ENCODE measurements at places on chromosomes 5 and 9.

DNA sequence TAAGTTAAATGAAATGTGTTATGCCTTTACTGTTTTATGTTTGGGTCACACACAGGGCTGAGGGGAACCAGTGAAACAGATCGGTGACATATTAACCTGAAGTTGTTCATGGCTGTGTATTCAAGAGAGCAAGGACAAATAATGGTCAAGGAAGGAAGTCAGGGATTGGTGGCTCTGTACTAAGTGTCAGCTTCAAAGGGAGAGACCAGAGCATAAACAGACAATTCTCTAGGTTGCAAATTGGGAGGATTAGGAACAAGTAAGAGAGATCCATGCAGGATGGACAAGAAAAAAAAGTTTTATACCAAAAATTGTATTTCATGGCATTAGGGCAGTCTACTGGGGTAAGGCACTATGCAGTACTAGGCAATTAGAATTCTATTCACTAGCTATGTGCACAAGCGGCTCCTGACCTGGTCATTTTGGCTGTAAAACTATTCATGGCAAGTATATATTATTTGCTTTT lies 156.3 kb downstream of the PLPPR1 start:
- H3K27ac ChIP-seq: no peak overlapping the region
- H3K36me3 ChIP-seq: no peaks in the 10 kb centered on the region
- peak; percentile 26 for DNase-seq
- H3K4me1 ChIP-seq: no peaks in the 10 kb centered on the region

DNA sequence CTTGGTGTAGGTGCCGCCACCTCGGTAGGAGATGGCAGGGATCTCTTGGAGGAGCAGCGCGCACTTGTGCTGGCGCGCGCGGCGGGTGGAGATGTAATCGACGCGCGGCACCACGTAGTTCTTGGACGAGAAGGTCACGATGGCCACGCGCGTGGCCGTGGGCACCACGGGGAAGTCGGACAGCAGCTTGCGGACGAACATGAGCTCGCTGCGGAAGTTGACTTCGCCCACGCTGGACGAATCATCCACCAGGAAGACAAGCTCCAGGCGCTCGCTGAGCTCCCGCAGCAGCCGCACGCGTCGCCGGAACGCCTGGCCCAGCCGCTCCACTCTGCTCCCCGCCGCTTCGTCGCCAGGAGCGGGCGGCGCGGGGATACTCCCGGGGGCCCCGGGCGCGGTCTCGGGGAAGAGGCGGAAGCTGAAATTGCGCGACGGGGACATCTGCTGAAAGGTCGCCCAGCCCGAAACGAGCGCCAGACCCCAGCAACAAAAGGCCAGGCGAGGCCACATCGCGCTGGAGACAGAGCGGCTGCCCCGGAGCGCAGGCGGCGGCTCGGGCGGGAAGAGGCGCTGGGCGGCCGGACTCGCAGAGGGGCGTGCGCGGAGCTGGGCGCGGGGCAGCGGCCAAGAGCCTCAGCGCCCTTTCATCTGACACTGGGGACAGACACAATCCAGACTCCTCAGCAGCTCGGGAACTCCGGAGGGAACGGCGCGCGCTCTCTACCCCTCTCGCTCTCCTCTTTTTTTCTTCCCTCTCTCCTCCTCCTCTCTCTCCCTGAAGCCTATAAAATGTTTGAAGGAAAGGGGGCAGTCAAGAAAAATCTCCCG lies at the start of gene SVEP1:
Gene SVEP1, minus strand, starts transcription at position 708 of the 828 bp plus-strand sequence. Its CDS starts 198 bp downstream, at position 510.
- no peaks in the 10 kb centered on the region for H3K36me3 ChIP-seq
- H3K27me3 ChIP-seq: peaks cover 62% of the 10 kb centered on the region
- H3K4me1 ChIP-seq: no peaks in the 10 kb centered on the region
- peak within 1 kb of the TSS; percentile 40 for H3K4me3 ChIP-seq

GRCh38 chr5:38029397-38030065 lies 189.7 kb upstream of the GDNF start:
- no peaks in the 10 kb centered on the region for H3K4me1 ChIP-seq
- H3K36me3 ChIP-seq: no peaks in the 10 kb centered on the region
- no peaks in the 10 kb centered on the region for H3K27me3 ChIP-seq
- no peak overlapping the region for H3K4me3 ChIP-seq
- no peak overlapping the region for H3K27ac ChIP-seq

DNA sequence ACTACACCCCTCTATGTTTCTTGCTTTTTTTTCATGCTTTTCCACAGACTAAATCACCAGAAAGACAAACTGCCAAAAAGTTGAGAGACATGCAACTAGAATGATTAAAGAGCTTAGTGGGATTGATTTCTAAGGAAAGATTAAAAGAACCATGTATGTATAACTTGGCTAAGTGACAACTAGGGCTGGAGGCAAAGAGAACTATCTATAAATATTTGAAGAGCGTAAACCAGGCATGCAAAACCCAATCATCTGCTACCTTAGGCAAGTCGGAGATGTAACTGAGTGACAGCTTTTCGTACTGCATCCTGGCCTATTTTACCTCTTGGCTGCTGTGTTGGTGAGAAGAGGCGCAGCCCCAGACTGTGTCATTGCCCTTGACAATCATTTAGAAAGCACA lies 121.0 kb upstream of the TLX3 start:
- no peaks in the 10 kb centered on the region for H3K4me1 ChIP-seq
- H3K27ac ChIP-seq: no peak overlapping the region
- no peaks in the 10 kb centered on the region for H3K27me3 ChIP-seq
- H3K4me3 ChIP-seq: no peak overlapping the region

- H3K27ac ChIP-seq: no peak overlapping the region
- DNase-seq: no peak
Observed at GRCh38 chr9:79551586-79551985, 20.2 kb upstream of the TLE4 start.

GRCh38 chr5:81425569-81425968 lies 31.6 kb upstream of the ACOT12 start:
- H3K4me1 ChIP-seq: no peaks in the 10 kb centered on the region
- peak overlapping the region; percentile 9 for H3K27ac ChIP-seq
- H3K36me3 ChIP-seq: no peaks in the 10 kb centered on the region
- no peak overlapping the region for H3K4me3 ChIP-seq
- no peaks in the 10 kb centered on the region for H3K27me3 ChIP-seq
- DNase-seq: peak; percentile 44

DNA sequence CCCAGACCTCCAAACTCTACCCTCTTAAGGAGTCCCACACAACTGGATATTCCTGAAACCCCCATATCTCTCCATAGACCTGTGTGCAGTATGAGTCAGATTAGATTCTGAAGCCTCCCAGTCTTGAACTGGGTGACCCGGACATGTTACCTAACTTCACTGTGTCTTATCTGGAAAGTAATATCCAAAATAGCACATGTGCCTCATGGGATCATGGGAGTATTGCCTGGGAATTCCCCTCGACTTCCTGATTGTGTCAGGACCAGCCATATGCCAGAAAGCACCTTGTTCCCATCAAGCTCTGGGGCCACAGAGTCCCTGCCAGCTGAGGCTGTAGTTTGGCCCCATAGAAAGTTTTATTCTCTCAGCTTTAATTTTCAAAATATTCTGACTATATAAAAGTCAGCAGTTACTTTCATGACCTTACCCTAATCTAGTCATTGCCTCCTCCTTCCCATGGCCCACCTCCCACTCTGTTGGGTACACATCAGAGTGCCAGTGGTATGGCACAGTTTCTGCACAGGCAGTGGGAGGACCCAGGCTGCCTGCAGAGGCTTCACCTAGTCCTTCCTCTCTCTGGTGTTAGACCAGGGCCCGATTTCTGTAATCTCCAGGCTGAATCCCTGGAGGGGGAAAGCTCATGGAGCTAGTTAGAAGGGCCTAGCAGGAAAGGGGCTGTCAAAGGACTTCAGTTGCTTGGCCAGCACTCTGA lies 19.5 kb upstream of the B4GALT1 start:
- no peak for DNase-seq
- H3K36me3 ChIP-seq: no peaks in the 10 kb centered on the region
- no peaks in the 10 kb centered on the region for H3K4me1 ChIP-seq
- no peak overlapping the region for H3K4me3 ChIP-seq

DNA sequence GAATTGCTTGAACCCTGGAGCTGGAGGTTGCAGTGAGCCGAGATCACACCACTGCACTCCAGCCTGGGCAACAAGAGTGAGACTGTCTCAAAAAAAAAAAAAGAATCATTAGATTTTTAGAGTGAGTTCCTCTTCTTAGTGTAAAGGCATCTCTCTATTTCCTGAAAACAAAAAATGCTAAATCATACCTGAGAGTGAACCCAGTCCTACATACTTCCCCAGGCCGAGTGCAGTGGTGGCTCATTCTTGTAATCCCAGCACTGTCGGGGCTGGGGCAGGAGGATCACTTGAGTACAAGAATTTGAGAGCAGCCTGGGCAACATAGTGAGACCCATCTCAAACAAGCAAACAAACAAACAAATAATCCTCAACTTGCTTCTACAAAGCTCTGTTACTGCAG lies 38.2 kb upstream of the LPAR1 start:
- H3K27me3 ChIP-seq: no peaks in the 10 kb centered on the region
- no peak overlapping the region for H3K27ac ChIP-seq
- H3K4me3 ChIP-seq: no peak overlapping the region
- no peaks in the 10 kb centered on the region for H3K36me3 ChIP-seq
- peaks cover 40% of the 10 kb centered on the region for H3K4me1 ChIP-seq

- no peak overlapping the region for H3K27ac ChIP-seq
- no peaks in the 10 kb centered on the region for H3K36me3 ChIP-seq
- no peaks in the 10 kb centered on the region for H3K4me1 ChIP-seq
- H3K4me3 ChIP-seq: no peak overlapping the region
- H3K27me3 ChIP-seq: peaks cover 19% of the 10 kb centered on the region
Observed at GRCh38 chr9:1916655-1917054, 98.5 kb upstream of the SMARCA2 start.

- no peak for DNase-seq
- no peaks in the 10 kb centered on the region for H3K27me3 ChIP-seq
- H3K4me3 ChIP-seq: no peak overlapping the region
- no peak overlapping the region for H3K27ac ChIP-seq
- no peaks in the 10 kb centered on the region for H3K4me1 ChIP-seq
Observed at GRCh38 chr9:84067821-84068220, 87.2 kb downstream of the RMI1 start.

DNA sequence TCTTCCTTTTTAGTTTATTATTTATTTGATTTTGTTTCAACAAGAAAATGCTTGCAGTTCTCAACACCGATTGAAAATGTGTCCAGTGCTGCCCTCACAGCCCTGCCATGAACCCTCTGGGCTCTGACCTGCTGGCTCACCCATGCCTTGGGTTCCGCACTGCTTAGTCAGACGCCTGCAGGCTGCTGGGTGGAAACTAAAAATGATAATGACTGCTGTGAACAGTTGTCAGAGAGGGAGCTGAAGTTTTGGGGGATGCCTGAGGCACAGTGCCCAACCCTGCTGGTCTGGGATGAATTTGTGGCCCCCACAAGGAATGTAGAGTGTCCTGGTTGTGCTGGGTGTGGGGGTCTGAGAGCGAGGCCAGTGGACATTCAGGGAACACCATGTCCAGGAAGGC lies 22.2 kb upstream of the CFAP157 start:
- H3K4me1 ChIP-seq: no peaks in the 10 kb centered on the region
- H3K36me3 ChIP-seq: peaks cover 78% of the 10 kb centered on the region

DNA sequence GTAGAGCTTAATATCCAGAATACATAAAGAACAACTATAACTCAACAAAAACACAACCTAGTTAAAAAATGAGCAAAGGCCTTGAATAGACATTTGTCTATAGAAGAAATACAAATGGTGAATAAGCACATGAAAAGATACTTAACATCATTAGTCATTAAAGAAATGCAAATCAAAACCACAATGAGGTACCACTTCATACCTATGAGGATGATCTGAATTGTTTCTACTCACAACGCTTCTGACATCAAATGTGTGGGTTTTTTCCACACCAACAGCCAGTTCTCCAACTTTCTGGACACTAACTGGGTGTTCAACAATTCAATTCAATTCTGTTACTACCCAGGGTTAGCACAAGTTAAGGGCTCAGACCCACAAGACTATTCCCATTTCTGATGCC lies 22.0 kb downstream of the SREK1IP1 start:
- peaks cover 4% of the 10 kb centered on the region for H3K36me3 ChIP-seq
- H3K4me3 ChIP-seq: no peak overlapping the region
- H3K27ac ChIP-seq: no peak overlapping the region
- no peak for DNase-seq
- no peaks in the 10 kb centered on the region for H3K27me3 ChIP-seq
- H3K4me1 ChIP-seq: no peaks in the 10 kb centered on the region

DNA sequence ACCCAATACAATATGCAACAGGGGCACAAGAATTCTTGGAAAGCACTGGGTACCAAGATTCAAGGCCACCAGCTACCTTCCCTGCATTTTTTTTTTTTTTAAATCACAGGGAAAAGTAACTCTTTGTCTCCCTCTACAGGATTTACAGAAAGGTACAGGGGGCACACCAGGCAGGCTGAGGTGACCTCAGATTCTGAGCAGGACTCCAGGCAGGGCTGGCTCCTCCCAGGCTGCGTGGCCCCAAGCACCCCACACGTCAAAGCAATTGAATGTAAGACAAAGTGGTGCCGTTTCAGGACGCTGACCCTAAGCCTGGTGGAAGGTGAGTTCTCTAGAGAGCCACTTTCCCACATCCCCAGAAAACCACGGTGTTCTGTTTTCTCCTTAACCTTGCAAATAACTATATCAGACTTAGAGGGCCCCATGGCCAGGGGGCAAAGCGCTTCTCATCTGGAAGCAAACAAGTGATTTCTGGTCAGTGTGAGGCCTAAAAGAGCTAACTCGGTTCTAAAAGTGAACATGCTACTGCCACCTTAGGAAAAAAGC lies 222.6 kb downstream of the ROR2 start:
- H3K4me1 ChIP-seq: no peaks in the 10 kb centered on the region
- no peak overlapping the region for H3K27ac ChIP-seq
- H3K36me3 ChIP-seq: no peaks in the 10 kb centered on the region
- no peak overlapping the region for H3K4me3 ChIP-seq
- DNase-seq: no peak

- no peaks in the 10 kb centered on the region for H3K36me3 ChIP-seq
- H3K4me1 ChIP-seq: peaks cover 16% of the 10 kb centered on the region
- H3K27me3 ChIP-seq: no peaks in the 10 kb centered on the region
Observed at GRCh38 chr9:110254500-110254899, 1.8 kb downstream of the TXN start.

DNA sequence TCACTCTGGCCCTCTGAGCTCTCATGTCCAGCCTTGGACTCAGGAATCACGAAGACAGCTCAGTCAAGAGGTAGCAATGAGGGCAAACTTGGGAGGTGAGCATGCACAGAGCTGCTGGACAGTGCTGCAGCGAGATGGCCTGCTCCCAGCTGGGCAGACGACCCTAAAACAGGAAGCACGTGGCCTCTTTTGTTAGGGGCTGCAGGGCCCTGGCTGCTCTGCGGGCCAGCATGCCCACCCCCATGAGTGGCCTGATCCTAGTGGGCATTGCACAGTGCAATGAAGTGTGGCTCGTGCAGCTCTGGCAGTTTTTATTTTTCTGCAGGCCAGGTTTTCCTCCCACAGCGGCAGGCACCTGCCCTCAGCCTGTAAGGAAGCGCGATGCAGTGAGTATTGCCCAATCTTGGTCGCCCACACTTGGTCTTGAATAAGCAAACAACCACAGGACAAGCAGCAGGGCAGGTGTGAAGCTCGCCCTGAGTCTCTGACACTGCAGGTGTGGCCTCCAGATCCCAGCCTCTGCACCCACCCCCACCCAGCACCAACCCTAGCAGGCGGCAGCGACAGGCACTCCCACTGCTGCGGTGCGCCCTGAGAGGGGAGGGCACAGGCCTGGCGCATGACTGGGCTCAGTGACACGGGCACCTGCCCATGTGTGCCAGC lies 60.8 kb downstream of the SEMA4D start:
- H3K27me3 ChIP-seq: no peaks in the 10 kb centered on the region
- H3K27ac ChIP-seq: peak overlapping the region; percentile 42

Measured in left lung (tissue), 14 donors.